ENCODE measurements at places on chromosomes 2 and 18.

DNA sequence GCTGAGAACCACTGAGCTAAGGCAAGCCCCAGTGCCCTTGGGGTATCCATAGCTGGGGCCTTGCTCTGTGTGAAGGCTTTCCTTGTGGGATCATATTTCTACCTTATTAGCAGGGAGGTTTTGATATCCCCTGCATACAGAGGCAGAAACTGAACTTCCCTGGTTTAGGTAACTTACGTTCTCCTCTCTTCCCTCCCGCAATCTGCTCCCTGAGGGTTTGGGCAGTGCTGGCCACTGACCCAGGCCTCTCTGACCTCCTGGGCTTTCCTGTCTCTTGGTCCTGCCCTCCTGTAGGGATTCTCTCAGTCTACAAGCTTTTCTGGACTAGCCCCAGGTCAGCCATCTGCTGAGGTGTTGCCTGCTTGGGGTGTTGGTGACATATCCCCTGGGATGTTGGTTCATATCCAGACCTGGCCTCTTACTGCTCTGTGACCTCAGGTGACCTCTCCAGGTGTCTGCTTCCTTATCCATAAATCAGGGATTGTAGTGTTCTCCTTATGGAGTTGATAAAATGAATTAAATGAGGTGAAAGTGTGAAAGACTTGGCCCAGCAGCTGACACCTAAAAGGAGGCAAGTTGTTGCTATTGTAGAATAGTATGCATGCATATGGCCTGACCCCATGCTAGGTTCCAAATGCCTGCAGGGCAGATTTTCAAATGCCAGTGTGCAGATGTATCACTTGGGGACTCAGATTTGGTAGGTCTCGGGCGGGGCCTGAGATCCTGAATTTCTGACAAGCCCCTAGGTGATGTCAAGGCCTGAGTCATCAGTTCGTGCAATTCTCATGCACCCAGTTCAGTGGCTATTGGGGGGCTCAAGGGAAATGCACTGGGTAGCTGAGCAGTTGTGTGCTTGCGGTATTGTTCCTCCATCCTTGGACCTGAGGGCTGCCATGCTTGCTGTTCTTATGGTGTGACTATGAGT lies 106.6 kb downstream of the FHOD3 start:
- DNase-seq, result no peak

DNA sequence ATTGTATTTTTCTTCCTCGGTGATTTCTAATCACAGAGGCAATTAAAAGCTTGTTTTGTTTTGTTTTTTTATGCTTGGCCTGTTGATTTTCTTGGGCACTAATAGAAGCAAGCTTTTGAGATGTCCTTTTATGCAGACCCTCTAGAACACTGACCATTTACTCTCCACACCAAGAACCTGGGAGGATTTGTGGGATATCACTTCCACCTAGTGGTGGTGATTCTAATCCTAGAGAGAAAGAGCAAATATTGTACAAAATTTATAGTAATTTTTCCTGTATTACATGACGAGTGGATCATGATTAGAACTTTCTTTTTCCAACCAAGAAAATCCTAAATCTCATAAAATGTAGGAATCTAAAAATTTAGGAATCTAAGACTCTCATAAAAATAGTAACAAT lies 23.4 kb downstream of the NEMP2 start:
- no peak for DNase-seq

DNA sequence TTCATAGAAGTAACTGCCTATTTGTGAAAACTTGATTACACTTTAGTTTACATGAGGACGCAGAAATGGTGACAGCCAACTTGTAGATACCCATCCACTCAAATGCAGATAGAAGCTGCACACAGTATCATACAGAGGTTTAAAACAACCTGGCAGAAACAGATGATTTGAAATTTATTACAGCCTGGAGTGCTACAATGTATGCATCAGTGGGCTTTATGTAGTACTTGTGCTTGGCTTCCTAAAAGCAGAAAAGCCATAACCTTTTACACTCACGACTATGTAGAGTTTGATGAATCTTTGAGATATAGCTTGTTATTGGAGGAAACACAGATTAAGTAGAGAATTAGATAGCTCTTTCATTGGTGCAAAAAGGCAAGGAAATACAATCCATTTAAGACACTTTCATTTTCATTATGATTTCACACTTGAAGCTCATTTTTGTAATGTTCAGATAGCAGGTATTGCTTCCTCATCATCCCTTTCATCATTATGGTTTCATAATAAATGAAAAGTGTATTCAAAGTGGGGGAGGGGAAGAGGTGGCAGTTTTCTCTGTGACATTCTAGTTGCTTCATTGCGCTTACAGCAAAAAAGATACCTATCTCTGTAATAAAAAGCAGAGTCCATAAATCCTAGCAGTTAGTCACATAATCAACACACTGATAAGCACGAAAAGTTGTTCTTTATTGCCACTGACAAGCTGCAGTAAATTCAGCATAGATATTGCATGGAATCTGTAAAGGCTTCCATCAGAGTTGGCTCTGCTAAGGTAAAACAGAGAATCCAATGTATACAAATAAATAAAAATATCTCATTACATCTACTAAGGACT lies 789.8 kb upstream of the FSHR start:
- DNase-seq, result no peak

- DNase-seq, result peak; percentile 18
Measured at GRCh38 chr2:135473567-135473966, 57.5 kb downstream of the ZRANB3 start.

GRCh38 chr2:52844701-52845423 lies 922.7 kb upstream of the CHAC2 start:
- DNase-seq, result no peak

DNA sequence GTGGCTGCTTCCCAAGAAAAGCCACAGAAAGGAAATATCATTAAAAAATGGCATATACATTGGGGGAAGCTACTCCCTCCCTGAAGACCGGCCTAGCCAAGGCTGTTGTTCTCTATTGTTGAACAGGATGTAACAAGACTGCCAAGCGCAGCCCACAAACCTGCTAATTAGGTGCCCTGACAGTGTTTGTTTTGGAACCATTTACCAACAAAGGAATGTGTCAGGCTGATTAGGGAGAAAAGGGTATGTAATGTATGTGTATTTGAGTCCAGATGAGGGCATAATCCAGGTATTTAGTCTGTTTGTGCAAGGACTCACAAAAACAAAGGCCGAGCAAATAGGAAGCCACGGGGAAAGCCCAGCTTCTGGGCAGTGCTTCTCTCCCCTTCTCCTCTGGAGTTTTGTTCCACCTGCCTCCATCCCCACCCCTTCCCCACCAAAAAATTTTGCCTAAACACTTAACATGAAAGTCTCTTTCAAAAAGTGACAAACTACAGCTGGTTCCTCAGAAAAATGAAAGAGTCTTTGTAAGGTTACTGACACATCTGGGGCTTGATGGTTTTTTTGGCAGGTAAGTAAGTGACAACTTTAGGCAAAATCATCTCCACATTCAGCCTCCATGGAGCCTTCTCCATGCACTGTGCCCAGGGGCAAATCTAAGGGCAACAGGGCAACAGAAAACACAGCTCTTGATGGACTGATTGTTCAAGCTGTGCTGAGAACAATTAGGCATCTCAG lies 78.3 kb upstream of the FZD5 start:
- no peak for DNase-seq

- DNase-seq, result no peak
Measured at GRCh38 chr2:178418426-178418825, 32.5 kb downstream of the PRKRA start.

DNA sequence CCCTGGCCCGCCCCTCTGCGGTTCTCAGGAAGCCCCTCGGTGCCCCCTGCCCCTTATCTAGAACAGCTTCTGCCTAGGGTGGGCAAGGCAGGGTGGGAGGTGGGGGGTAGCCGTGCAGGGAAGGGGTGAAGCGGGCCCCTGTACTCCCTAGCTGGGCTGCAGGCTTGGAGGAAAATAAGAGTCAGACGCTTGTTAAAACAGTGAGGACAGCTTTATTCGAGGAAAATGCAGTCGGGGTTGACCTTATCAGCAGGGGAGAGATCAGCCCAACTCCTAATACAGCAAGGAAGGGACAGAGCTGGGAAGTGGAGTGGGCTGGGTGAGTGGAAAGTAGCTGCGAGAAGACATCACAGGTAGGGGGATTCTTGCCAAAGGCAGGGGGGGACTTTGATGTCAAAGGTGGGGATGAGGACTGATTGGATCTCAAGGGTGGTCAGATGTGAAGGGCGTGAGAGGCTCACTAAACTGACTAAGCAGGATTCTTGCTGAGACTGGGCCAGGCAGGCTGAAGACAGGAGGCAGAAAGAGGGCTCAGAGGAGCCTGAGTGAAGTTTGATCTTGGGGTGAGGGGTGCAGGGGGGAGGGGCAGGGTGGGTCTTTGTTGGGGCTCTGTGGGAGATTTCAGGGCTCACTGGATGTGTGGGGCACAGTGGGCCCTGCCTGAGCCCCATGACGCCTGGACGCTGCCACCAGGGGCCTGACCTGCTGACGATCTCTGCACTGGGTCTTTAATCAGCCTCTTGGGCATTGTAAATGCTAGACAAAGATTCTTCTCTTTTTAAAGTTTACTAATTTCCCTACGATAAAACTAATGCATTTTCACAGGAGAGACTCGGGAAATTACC lies 29.9 kb downstream of the HPCAL1 start:
- DNase-seq, result no peak

- no peak for DNase-seq
Measured at GRCh38 chr2:13522917-13523821, 806.4 kb downstream of the TRIB2 start.

- no peak for DNase-seq
Measured at GRCh38 chr2:213627054-213627710, 342.9 kb downstream of the SPAG16 start.

GRCh38 chr2:88127888-88128653 lies at the start of gene FABP1:
Gene FABP1, minus strand, starts transcription at chr2:88128062. Its CDS starts 45 bp downstream, at chr2:88128017.
- DNase-seq, result no peak
